ENCODE measurements at places on chromosomes 12 and 14.

GRCh38 chr14:73973497-73973896, 23.4 kb downstream of the COQ6 start:
- no peak for DNase-seq

GRCh38 chr14:60989599-60989998, 8.6 kb downstream of the SLC38A6 start:
- no peak for DNase-seq

DNA sequence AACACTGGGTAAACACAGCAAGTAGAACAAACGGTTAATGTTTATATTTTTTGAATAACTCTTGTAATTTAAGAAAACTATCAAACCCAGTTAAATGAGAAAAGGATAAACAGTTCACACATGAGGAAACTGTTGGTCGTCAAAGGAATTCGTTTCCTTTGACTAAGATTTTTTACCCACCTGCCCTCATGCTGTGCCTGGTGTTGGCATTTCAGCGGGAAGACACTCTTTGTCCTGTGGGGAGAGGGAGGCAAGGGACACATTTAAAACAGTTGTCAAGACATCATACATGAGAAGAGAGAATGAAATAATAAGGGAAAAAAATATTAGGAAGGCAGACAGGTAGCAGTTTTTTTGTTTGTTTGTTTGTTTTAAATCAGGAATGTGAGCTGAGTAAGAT, 70.5 kb downstream of the BHLHE41 start:
- DNase-seq = no peak

GRCh38 chr14:64035143-64035542, 182.3 kb downstream of the SYNE2 start:
- no peak for DNase-seq

DNA sequence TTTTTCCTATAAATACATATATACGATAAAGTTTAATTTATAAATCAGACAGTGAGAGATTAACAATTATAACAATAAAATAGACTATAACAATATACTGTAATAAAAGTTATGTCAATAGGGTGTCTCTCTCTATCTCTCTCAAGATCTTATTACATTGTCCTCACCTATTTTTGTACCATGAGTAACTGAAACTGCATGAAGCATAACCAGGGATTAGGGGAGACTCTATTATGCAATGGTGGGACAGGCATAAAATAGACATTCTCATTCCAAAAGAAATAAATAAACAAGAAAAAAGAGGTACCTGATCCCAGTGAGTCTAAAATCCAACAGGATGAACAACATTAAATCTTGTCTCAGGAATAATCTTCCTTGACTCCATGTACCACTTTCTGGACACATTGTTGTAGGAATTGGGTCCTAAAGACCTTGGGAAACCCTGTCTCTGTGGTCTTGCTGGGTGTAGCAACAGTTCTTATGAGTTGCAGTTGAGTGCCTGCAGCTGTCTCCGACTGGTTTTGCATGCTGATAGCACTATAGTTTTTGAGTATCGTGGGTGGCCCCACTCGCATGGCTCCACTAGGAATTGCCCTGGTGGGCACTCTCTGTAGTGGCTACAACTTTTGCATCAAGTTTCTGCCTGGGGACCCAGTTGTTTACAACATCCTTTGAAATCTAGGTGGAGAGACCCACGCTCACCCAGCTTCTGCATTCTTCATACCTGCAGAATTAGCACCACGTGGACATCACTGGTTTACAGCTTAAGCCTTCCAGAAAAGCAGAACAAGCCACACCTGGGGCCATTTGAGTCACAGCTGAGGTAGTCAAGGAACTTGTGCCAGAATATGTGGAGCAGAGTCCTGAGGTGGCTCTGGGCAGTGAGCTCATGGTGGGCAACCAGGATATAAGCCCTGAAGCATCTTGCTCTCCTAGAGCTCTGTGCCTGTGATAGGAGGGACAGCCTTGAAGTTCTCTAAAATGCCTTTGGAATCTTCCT, 204.7 kb downstream of the KITLG start:
- DNase-seq = no peak

DNA sequence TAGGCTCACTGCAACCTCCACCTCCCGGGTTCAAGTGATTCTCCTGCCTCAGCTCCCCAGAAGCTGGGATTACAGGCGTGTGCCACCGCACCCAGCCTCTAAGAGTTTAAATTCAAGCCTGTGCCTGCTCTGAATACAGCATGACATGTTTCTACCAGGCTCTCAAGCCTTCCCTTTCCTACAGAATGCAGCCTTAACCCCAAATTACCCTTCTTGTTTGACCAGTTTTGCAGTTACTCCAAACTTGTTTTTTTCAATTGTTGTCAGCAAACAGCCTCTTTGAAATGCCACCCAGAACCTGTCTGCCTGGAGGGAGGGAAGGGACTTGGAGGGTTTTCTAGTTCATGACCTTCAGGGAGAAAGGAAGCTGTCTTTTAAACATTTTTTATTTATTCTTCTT, 15.4 kb downstream of the GLTP start:
- DNase-seq = no peak

GRCh38 chr14:50668826-50669143, 679 bp upstream of the SAV1 start:
- DNase-seq = peak; percentile 40

DNA sequence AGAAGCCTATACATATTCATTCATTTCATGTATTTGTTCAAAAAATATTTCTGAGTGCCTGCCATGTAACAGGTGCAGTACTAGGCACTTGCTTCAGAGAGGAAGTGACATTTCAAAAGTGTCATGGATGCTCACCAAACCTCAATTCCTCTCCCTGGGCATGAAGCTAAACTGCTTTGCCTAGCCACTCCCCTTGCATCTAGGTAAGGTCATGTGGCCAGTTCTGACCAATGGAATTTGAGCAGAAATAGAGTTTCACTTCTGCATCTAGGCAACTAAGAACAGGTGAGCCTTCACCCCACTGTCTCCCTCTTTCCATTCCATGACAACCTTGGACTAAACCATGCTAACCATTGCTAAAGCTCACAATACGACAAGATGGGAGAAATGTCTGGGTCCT, 27.6 kb downstream of the TC2N start:
- DNase-seq = no peak

DNA sequence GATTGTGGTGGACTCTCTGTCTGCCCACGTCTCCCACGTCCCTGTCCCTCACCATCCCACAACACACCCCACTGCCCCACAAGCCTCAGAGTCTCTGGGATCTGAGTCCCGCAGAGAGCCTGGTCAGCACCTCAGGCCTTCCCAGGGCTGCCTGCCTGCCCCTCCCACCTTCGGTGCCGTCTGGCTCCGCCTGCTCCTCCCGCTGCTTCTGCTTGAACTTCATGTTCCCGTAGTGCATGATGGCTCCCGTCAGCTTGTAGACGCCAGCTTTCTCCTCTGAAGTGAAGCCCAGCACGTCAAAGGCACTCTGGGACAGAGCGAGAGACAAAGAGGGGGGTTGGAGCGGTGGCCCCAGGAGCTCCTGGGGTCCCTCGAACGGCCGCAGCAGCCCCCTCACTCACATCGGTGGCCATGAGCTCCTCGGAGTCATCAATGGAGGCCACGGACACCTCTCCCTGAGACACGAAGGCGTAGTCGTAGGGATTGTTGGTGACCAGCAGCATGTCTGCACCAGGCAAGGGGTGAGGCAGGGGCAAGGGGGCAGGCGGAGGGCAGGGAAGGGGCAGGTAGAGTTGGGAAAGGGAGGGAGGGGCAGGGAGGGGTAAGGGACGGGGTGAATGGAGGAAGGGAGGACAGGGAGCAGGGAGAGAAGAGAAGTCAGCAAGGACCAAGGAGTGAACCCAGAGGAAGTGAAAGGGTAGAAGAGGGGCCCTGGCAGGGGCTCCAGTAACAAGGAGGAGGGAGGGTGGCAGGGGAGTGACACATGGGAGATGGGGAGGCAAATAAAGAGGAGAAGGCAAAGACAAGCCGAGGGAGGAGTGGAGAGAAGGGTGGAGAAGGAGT, 5.6 kb downstream of the MYH6 start:
- DNase-seq = no peak

- no peak for DNase-seq
Observed at GRCh38 chr12:111638556-111638955, 39.4 kb upstream of the ATXN2 start.

DNA sequence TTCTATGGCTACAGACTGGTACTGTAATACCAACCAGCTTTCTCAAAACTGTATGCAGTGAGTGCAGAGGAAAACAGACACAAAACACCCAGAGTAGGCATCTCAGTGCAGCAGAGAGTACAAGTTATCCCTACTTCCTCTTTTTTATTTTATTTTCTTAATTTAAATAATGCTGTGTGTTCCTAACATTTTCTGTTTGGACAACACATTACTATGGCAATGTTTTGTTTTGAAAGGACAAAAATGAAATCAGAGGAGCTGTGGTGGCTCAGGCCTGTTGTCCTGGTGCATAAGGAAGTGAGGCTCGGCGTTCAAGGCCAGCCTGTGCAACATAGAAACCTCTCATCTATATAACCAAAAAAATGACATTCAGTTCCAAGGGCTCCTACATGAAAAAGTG, 33.7 kb upstream of the SELPLG start:
- DNase-seq = no peak

- no peak for DNase-seq
Observed at GRCh38 chr12:4119157-4119761, 154.3 kb upstream of the CCND2 start.

GRCh38 chr14:79438696-79439342, 772.5 kb downstream of the DIO2 start:
- DNase-seq = no peak

DNA sequence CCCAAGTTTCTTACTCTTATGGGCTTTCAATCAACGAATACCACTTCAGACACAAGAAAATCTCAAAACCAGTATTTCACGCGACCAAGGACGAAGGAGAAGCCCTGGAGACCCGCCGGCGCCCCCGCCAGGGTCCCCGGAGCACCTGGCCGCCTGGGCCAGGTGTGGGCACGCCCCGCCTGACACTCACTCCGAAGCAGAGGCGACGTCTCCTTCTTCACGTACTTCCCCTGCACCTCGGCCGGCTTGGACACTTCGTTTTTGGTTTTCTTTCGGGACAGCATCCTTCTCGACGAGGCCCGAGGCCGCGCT, 466 bp downstream of the SAV1 start:
- no peak for DNase-seq

- DNase-seq = no peak
Observed at GRCh38 chr12:67952787-67953186, 36.5 kb upstream of the IFNG-AS1 start.

- no peak for DNase-seq
Observed at GRCh38 chr12:63795032-63795687, 15.5 kb downstream of the RXYLT1 start.

DNA sequence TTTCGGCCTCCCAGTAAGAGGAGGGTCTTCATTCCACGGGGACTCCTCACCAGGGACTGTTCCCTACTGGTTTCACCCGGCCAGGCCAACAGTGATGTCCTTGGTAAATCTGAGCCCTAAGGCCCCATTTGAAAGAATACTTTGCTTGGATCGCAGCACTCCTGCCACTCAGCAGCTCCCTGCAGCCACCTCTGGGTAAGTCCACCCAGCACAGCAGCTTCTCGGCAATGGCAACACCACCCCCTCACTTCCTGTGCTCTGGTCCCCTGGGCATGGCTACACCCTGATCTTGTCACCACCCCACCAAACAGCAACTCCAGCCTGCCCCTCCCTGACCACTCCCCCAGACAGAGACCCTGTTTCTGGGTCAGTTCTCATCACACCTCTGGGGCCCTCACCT, 100.3 kb downstream of the SETD3 start:
- DNase-seq = no peak

DNA sequence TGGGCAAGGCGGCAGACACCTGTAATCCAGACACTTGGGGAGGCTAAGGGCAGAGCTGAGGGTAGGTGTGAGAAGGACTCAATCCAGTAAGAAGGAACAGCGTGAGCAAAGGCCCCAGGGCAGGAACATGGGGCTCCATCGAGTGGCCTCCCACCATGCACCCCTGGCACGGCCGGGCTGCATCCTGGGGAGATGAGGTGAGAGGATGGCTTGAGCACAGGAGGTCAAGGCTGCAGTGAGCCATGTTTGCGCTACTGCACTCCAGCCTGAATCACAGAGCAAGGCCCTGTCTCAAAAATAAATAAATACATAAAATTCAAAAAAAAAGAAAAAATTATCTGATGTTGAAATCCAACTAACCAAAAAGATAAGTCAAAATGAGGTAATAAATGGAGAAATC, 58.5 kb downstream of the ARL6IP4 start:
- no peak for DNase-seq

DNA sequence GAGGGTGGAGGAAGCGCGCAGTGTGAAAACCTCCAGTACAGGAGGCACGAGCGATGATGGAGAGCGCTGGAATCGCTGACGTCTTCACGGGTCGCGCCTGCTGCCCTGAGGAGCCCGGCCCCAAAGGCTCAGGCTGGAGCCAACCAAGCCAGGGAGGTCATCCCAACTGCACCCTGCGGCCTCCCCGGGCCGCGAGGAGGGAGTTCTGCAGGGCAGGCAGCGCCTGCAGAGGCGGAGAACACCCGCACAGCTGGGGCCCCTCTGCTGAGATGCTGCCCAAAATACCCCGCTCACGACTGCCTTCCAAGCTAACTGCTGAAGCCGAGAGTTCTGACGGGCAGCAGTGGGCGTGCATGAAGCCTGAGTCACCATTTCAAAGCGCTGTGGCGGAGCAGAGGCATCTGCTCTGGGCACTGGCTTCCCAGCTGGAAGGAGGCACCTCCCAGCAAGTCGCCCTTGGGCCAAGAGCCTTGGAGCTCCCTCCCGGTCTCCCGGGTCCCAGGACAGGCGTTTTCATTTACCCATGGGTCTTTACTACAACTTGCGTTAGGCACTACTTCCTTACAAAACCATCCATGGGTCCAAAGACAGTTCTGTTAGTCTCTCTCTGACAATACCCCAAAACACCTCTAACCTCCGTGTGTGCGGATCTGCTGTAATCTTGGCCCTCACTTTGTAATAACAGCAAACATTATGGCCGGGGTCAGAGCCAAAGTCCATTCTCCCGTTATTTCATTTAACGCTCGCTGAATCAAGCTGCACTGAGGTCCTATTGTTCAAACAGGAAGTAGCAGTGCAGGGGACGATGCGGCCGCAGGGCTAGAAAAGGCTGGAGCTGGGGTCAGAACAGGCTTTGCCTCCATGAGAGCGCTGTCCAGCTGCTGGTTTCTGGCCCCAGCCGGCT, 60.1 kb upstream of the RIMBP2 start:
- DNase-seq = peak; percentile 76

DNA sequence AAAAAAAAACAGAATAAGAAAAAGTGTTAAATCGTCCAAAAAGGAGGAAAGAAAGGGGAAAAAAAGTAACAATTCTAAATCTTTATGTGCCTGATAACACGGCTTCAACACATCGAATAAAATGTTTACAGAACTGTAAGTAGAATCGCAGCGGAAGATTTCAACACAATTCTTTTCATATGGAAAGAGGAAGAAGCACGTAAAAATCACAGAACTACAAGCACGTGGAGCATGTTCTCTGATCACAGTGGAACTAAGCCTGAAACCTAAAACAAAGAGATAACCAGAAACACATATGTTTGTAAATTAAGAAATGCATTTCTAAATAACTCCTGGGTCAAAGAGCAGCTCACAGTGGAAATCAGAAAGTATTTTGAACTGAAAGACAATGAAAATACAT, 8.7 kb downstream of the CLEC7A start:
- no peak for DNase-seq

- no peak for DNase-seq
Observed at GRCh38 chr12:117809509-117809908, 159.3 kb downstream of the KSR2 start.

- no peak for DNase-seq
Observed at GRCh38 chr14:41446008-41446407, 160.7 kb upstream of the LRFN5 start.

GRCh38 chr14:71942904-71943694, 10.9 kb downstream of the RGS6 start:
- no peak for DNase-seq

Data from kidney capillary endothelial cell (primary cell).